ENCODE measurements at places on chromosomes 13 and 19.

- H3K27me3 ChIP-seq, result no peaks in the 10 kb centered on the region
- H3K4me3 ChIP-seq, result no peak overlapping the region
Measured at GRCh38 chr13:66965181-66965580, 265.0 kb downstream of the PCDH9 start.

DNA sequence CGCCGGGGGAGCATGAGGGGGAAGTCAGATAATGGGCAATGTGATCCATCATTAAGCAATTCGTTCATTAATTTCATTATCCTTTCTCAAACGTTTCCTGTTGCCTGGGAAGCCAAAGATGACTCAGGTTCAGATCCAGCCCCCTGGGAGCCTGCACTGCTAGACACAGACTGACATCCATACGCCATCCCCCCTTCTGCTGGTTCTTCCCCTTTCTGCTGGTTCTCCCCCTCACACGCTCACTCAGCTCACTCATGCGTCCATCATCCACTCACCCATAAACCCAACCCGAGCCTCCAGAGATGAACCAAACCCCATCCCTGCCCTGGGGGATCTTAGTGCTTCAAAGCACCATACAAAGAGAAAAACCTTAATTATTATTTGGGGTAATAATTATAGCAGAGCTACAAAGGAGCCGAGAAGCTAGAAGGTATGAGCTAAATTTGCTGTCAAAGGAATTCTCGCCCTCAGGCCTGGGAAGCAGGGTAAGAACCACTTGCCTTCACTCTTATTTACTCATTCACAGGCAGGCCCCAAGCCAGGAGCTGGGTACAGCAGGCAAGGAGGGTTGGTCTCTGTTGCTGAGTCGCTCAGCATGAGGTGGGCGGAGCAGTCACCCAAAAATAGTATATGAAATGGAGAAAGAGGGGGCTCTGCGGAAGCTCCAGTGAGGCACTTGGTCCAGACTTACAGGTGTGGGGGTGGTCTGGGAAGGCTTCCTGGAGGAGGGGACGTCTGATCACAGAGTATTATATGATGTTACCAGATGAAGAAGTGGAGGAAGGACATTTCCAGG lies 7.0 kb upstream of the ZNF444 start:
- no peak for DNase-seq
- H3K4me1 ChIP-seq, result peaks cover 8% of the 10 kb centered on the region
- no peak overlapping the region for H3K4me3 ChIP-seq
- no peak overlapping the region for H3K27ac ChIP-seq
- H3K27me3 ChIP-seq, result no peaks in the 10 kb centered on the region
- no peaks in the 10 kb centered on the region for H3K36me3 ChIP-seq

GRCh38 chr19:34556488-34556887 lies 74.9 kb downstream of the WTIP start:
- no peaks in the 10 kb centered on the region for H3K4me1 ChIP-seq
- H3K36me3 ChIP-seq, result no peaks in the 10 kb centered on the region
- DNase-seq, result peak; percentile 33
- no peak overlapping the region for H3K4me3 ChIP-seq
- no peak overlapping the region for H3K27ac ChIP-seq

DNA sequence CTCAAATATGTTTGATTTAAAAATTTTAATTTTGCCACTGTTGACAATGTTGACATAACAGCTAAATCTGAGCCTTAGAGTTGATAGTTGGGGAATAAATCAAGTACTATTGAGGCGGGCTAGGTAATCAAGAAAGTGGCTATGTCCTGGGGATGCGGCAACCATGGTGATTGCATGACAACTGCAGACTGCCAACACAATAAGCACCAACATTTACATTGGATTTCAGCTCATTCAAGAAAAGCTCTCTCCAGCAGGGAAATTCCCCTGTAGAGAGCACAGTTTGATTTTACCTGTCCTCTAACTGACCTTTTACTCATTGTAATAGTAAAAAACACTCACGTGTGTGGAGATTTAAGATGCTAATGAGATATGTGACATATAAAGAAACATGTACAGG lies 63.1 kb downstream of the ZNF100 start:
- H3K4me3 ChIP-seq, result no peak overlapping the region
- no peaks in the 10 kb centered on the region for H3K36me3 ChIP-seq
- no peaks in the 10 kb centered on the region for H3K4me1 ChIP-seq
- H3K27ac ChIP-seq, result no peak overlapping the region
- H3K27me3 ChIP-seq, result no peaks in the 10 kb centered on the region

GRCh38 chr19:36257520-36257876 lies 42.6 kb downstream of the ZNF146 start:
- H3K4me3 ChIP-seq, result peak overlapping the region; percentile 66
- H3K36me3 ChIP-seq, result no peaks in the 10 kb centered on the region
- H3K27ac ChIP-seq, result no peak overlapping the region
- H3K27me3 ChIP-seq, result no peaks in the 10 kb centered on the region

DNA sequence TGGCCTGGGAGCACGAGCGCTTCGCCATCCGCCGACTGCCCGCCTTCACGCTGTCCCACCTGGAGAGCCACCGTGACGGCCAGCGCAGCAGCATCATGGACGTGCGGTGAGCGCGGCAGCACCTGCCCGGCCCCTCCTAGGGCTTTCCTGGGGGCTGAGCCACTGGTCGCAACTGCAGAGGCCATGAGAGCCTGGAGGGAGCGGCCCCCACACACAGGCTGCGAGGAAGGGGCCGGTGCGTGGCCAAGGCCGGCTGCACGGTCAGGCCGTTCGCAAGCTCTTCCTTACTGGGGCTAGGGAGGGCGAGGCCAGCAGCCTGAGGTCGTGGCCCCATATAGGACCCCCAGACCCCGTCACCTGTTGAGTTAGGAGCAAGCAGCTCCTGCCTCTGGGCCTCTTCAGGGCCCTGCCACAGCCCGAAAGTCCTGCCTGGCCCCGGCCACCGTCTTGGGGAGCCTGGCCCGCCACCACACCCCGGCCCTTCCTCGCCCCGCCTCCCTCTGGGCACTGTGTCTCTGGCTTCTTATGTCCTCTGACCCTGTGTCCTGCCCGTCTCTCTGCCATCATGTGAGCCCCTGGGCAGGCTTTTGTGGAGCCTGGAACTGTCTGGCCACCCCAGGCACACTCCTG lies 19.0 kb downstream of the NCLN start:
- H3K4me1 ChIP-seq, result no peaks in the 10 kb centered on the region
- no peak overlapping the region for H3K4me3 ChIP-seq
- H3K27me3 ChIP-seq, result no peaks in the 10 kb centered on the region
- no peak overlapping the region for H3K27ac ChIP-seq
- H3K36me3 ChIP-seq, result peaks cover 66% of the 10 kb centered on the region

DNA sequence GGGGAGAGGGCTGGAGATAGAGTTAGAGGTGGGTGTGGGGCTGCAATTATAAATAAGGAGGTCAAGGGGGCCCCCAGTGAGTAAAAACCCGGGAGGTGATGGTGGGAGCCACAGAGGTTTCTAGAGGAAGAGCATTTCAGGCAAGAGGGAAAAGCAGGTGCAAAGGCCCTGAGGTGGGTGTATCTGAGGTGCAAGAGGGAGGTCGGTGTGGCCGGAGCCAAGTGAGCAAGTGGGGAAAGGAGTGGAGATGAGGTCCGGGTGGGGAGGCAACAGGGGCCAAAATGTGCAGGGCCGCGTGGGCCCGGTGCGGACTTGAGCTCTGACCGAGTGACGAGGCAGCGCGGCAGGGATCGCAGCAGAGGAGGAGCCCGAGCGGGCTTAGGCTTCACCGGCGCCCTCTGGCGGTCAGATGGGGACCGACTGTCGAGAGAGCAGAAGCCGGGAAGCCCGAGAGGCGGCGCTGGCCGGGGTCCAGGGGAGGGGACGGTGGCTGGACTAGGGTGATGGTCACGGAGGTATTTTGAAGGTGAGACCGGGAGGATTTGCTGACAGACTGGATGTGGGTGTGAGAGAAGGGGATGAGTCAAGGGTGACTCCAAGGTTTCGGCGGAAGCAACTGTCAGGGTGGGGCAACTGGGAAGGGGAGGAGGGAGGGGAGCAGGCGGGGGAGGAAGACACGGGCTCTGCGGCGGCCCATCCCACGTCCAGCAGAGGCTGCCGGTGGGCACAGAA lies 17.7 kb upstream of the SPACA4 start:
- peak; percentile 98 for DNase-seq
- H3K4me1 ChIP-seq, result peaks cover 5% of the 10 kb centered on the region
- no peaks in the 10 kb centered on the region for H3K36me3 ChIP-seq
- H3K4me3 ChIP-seq, result no peak overlapping the region
- H3K27ac ChIP-seq, result no peak overlapping the region

DNA sequence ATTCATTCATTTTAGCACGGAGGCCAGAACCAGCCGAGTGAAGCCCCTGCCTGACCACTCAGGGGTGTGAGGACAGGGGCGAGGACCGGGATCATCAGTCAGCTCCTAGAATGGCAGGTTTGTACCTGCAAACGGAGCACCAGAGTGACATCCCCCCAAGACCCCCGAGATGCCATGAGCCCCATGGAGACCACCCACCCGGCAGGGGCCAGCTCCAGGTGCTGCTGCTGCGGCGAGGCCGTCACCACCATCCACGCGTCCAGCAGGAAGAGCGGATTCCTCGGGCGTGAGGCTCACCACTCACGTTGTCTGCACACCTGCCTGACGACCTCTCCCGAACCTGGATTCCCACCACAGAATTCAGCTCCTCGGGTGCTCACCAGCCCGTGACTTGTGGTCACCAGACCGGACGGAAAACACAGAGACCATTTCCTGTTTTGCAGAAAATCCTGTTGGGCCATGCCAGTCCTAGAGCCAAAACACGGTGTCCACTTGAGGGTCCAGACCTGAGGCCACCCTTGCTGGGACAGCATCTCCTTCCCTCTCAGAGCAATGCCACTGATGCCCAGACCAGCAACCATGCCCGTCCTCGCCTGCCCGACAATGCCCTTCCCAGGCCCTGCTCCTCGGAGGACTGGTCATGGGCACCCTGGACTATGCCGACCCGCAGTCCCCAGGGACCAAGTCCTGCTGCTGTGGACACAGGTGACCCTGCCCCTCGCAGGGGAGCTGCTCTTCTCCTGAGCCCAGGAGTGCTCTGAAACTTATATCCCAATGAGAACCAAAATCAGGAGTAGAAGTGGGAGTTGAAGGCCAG lies 74.2 kb downstream of the RASA3 start:
- H3K27me3 ChIP-seq, result no peaks in the 10 kb centered on the region
- H3K27ac ChIP-seq, result no peak overlapping the region
- no peak overlapping the region for H3K4me3 ChIP-seq
- H3K36me3 ChIP-seq, result peaks cover 13% of the 10 kb centered on the region
- no peak for DNase-seq
- peaks cover 2% of the 10 kb centered on the region for H3K4me1 ChIP-seq

DNA sequence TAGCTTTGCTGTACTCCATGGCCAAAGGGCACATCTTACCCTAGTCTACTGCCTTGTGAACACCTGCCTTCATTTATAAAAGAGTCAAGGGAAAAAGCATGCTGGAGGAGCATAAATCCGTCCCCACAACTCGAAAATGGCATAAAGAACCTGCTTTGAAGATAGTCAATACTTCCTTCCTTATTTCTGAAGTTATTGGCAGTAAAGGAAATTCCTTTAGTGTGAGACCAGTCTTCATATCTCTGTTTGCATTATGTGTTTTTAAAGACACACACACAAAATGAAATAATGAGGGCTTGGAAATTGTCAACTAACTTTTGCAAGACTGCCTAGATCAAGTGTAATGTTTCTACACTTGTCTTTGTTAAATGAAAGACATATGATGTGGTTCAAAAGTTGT lies 408.4 kb downstream of the SPRY2 start:
- H3K27me3 ChIP-seq, result no peaks in the 10 kb centered on the region
- H3K4me1 ChIP-seq, result peaks cover 9% of the 10 kb centered on the region

GRCh38 chr19:39179754-39180153 lies 17.0 kb upstream of the NCCRP1 start:
- H3K27me3 ChIP-seq, result no peaks in the 10 kb centered on the region
- no peak for DNase-seq
- no peak overlapping the region for H3K4me3 ChIP-seq
- peaks cover 64% of the 10 kb centered on the region for H3K36me3 ChIP-seq
- H3K4me1 ChIP-seq, result no peaks in the 10 kb centered on the region

- no peaks in the 10 kb centered on the region for H3K4me1 ChIP-seq
- H3K27me3 ChIP-seq, result no peaks in the 10 kb centered on the region
- no peak overlapping the region for H3K4me3 ChIP-seq
- H3K27ac ChIP-seq, result no peak overlapping the region
- H3K36me3 ChIP-seq, result no peaks in the 10 kb centered on the region
- DNase-seq, result no peak
Measured at GRCh38 chr13:59493436-59493965, 670.2 kb downstream of the DIAPH3 start.

GRCh38 chr13:44336934-44337333 lies 36.7 kb upstream of the SERP2 start:
- no peak overlapping the region for H3K4me3 ChIP-seq
- no peak overlapping the region for H3K27ac ChIP-seq
- no peaks in the 10 kb centered on the region for H3K36me3 ChIP-seq
- peak; percentile 34 for DNase-seq

DNA sequence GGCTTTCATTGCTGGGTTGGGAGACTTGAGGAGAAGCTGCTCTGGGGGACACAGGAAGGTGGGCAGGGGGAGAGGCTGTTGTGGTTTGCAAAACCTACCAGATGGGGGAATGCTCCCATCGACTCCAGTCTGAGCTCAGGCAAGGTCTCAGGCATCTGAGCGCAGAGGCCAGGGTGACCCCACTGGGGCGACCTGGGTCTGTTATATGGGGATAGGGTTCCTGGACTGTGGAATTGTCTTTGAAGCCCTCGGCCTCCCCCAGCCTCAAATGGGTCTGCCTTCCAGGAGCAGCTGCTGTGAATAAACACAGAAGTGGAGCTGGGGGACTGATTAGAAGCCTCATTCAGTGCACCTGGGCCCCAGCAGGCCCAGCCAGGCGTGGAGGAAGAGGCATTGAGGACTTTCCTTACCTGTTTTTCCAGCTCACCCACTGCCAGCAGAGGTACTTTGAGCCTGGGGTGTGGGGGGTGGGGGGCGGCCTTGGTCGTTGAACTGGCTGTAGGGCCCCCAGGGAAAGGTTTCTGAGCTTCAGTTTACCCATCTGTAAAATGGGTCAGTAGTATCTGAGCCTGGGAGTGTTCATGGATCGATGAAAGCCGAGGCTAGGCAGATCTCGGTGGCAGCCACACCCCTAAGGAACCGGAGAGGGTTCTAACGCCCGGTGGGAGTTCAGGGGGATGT lies 1.4 kb downstream of the CERS4 start:
- H3K27me3 ChIP-seq, result no peaks in the 10 kb centered on the region
- no peaks in the 10 kb centered on the region for H3K36me3 ChIP-seq
- peak; percentile 25 for DNase-seq
- no peak overlapping the region for H3K27ac ChIP-seq

GRCh38 chr13:25923217-25924085 lies 128.4 kb downstream of the SHISA2 start:
- H3K4me3 ChIP-seq, result no peak overlapping the region
- no peaks in the 10 kb centered on the region for H3K36me3 ChIP-seq
- H3K27ac ChIP-seq, result no peak overlapping the region
- no peaks in the 10 kb centered on the region for H3K27me3 ChIP-seq
- peak; percentile 50 for DNase-seq
- peaks cover 4% of the 10 kb centered on the region for H3K4me1 ChIP-seq

GRCh38 chr13:74794147-74794546 lies 659.9 kb upstream of the KLF12 start:
- H3K36me3 ChIP-seq, result no peaks in the 10 kb centered on the region
- H3K4me3 ChIP-seq, result no peak overlapping the region
- no peak for DNase-seq
- H3K27me3 ChIP-seq, result no peaks in the 10 kb centered on the region
- no peak overlapping the region for H3K27ac ChIP-seq

- no peaks in the 10 kb centered on the region for H3K36me3 ChIP-seq
- no peaks in the 10 kb centered on the region for H3K4me1 ChIP-seq
- no peaks in the 10 kb centered on the region for H3K27me3 ChIP-seq
Measured at GRCh38 chr13:32391101-32391619, 36.8 kb downstream of the N4BP2L1 start.

- no peak overlapping the region for H3K4me3 ChIP-seq
- DNase-seq, result no peak
- H3K27me3 ChIP-seq, result no peaks in the 10 kb centered on the region
- H3K4me1 ChIP-seq, result no peaks in the 10 kb centered on the region
Measured at GRCh38 chr19:28899703-28900102, 313.2 kb downstream of the UQCRFS1 start.
